CD4-positive, alpha-beta T cell treated with Interleukin-4 for 1 hour (primary cell): ENCODE measurements at places on chromosomes 11 and 22.

GRCh38 chr11:20243974-20244373 lies 83.7 kb upstream of the DBX1 start:
- DNase-seq: no peak

GRCh38 chr11:32985600-32985999 lies 30.1 kb upstream of the DEPDC7 start:
- DNase-seq: no peak

DNA sequence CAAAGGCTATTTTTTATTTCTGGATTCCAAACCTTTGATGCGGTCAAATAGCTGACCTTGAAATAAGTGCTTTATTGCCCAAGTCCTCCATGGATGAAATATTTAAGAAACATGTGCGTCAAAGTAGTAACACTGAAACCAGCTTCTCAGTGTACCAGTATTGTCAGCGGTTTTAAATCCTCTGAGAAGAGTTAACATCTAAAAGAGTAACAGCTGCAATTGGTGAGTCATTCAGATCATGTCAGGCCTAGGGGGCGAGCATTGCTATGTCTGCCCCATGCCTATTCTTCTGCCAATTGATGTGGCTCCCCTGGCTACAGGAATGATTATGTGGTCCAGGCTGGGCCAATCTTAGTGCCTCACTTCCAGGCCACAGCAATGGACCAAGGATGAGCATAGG lies 263.3 kb upstream of the SORL1-AS1 start:
- no peak for DNase-seq

DNA sequence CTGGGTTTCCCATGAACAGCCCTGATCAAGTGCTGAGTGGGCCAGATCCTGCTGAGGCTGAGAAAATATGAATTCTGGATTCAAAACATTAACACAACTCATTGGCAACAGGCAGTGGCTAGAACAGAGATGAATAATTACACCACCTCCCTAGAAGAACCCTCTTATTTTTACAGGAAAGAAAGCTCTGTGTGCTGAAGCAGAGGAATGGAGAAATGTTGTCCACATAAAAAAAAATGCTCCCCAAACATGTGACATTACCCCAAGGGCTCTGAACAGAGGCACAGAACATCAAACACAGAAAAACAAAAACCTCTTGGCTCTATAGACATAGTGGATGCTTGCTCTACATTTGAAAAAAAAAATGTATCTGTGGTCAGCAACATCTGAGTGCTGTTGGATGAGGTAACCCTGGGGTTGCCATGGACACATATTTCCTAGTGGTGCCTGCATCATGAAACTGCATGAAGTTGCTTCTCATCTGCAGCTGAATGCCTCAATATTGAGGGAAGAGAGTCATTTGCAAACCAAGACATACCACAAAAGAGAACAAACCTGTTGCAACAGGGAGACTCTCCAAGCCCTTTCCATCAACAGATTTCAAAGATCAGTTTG lies 98.8 kb downstream of the SNX19 start:
- no peak for DNase-seq

DNA sequence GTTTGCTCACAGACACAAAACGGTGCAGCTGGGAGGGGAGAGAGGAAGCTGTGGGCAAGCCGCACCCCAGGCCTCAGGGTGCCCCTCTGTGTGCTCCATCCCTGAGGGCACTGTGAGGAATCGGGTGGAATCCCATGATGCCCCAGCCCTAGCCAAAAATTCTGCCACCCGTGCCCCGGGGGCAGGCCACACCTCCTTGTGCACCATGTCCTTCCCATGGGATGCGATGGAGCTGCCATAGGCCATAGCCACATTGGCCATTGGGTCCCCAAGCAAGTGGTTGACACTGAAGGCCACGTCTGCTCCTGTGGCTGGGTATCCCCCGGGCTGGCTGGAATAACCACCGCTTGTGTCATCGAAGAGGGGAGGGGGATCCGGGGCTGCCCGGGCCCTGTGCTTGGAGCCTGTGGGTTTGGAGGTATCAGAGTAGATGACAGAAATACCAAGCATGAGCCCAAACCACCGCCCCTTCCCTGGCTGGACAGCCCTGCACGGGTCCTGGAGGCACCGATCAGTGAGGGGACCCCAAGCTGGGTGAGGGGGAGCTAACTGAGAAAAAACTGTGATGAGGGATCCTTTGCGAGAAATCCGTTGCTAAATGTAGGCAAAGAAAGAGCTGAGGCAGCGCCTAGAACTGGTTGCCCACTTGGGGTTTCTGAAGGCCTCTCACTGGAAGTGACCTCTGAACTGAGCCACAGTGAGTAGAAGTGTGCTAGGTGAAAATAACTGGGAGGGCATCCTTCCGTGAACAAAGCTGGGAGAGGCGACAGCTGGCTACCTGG lies 863 bp downstream of the YIF1A start:
- no peak for DNase-seq

DNA sequence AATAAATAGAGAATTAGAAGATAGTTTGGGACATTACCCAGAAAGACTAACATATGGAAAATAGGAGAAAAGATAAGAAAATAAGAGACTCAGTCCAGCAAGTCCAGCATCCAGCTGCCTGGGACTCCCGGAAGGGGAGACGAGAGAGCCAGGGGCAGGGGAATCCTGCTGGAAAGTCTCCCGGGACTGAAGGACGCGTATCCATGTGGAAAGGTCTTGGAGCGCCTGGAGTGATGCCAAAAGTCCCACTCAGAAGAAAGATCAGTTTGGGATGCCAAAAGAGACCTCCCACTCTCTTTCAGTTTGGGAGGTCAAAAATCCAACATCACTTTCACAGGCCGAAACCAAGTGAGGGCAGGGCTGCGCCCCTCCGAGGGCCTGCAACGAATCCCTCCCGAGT lies 30.7 kb downstream of the LRFN4 start:
- no peak for DNase-seq

- DNase-seq: no peak
Measured at GRCh38 chr11:74330075-74330858, 18.8 kb upstream of the P4HA3 start.
